T-helper 17 cell (primary cell): ENCODE measurements at places on chromosomes 3 and 15. TPM values are rescaled to one million over a fixed set of nuclear protein-coding genes. Genes with fewer than 3 reads are reported as not detected.

DNA sequence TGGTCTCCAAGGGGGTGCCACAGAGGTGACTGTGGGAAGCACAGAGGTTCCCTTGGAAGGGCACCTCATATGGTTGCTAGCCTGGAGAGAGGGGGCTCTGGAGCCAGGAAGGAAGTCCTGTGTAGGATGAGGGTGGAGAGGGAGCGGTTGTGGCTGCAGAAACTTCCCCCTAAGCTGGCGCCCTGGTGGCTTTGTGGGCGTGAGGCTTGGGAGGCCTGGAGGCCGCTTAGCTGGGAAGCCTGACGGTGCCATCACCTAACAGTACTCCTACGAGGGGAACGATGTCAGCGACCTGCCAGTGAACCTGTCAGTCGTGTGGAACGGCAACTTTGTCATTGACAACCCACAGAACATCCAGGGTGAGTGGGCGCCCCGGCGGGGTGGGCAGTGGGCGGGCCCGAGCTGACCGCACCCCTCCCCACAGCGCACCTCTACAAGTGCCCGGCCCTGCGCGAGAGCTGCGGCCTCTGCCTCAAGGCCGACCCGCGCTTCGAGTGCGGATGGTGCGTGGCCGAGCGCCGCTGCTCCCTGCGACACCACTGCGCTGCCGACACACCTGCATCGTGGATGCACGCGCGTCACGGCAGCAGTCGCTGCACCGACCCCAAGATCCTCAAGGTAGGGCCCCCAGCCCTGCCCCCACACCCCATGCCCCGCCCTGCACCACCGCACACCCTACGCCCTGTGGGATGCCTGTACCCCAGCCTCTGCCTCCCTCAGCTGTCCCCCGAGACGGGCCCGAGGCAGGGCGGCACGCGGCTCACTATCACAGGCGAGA, 31.0 kb downstream of the PLXNA1 start:
- DNase-seq = no peak

GRCh38 chr3:69490235-69490634, 104.3 kb upstream of the FRMD4B start:
- DNase-seq = no peak

DNA sequence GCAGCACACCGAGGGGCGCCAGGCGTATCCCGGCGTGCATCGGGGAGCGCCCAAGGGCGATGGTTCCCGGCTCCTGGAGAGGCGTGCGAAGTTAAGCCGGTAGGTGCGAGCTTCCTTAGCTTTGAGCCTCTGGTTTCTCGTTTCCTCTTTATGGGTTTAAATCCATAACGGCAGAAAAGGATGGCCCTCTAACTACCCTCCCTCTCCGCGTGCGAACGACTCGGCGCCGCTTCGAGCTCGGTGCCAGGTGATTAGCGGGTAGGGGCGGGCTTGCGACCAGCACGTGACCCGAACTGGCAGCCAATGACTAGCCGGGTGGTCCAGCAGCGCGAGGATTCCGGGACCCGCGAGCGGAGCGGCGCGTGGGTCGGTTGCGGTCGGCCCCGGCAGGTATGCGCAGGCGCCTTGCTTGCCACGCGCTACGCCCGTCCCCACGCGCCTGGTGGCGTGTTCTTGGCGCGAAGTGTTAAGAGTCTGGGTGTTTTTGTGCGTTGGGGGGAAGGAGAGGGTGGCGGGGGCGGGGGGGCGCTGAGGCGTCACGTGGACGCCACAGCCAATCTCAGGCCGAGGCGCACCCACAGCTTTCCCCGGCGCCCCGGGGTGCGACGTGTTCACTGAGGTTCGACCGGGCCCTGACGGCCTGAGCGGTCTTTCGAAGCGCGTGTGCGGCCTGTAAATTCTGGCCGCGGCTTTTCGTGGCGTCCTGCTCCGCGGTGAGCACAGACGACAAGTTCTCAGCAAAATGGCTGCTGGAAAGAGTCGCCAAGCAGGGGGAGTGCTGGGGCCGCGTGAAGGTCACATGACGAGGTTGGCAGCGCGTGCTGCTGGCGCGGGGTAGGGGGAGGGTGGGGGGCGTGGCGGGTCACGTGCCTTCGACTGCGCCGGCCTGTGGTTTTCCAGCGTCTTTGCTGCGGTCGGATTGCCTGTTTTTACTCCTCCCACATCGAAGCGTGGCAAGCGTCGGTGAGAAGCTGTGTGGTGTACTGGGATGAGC, 38.7 kb upstream of the MGA start:
- DNase-seq = peak; percentile 62

- no peak for DNase-seq
Measured at GRCh38 chr3:114241262-114241661, 3.9 kb upstream of the ZNF80 start.

Gene KCNMB3
- 1.0 TPM for total RNA-seq

DNA sequence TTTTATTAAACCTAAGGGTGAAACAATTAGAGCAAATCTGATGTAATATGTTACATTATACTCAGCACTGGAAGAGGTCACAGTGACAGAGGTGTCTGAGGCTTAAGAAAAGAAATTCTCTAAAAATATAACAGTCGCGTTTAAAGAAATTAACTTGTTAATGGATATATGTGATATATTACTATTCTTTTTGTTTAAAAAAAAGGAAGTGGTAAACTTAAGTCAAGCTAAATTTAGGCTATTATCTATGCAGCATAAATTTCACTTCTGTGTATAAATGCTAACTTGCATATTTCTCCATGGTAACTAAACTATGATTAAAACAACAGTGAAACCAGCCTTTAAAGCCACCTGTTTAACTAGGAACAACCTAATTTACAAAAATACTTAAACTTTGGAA, 191.3 kb downstream of the FOXP1 start:
- DNase-seq = no peak

Gene HIGD2B
- total RNA-seq = 0.50 TPM

Gene VEPH1
- total RNA-seq = 0.15 TPM

DNA sequence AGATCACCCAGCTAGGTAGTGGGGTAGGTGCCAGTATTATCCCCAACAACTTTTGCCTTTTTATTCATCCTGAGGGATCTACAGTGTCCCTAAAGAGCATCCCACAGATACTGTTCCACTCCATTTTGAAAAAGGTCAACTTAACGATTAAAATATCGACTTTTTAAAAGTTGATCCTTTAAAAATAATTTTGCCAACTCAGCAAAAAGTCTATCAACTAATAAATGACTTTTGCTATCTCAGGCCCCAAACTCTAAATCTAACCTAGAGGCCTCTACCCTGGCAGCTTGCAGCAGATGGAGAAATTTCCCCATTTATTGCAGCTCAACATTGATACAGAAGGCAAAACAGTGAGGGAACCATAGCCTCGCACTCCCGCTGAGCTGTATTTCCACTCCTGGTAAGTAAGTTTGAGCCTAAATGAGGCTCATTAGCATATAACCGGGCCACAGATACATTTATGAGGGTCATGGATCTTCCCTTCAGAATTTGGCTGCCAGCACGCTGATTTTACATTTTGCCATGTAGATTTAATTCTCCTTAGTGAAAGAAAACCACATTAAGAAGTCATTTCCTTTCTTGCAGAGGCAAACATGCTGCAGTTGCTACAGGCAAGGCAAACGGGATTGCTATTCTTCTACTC, 704.1 kb upstream of the CFAP20DC start:
- DNase-seq = no peak

DNA sequence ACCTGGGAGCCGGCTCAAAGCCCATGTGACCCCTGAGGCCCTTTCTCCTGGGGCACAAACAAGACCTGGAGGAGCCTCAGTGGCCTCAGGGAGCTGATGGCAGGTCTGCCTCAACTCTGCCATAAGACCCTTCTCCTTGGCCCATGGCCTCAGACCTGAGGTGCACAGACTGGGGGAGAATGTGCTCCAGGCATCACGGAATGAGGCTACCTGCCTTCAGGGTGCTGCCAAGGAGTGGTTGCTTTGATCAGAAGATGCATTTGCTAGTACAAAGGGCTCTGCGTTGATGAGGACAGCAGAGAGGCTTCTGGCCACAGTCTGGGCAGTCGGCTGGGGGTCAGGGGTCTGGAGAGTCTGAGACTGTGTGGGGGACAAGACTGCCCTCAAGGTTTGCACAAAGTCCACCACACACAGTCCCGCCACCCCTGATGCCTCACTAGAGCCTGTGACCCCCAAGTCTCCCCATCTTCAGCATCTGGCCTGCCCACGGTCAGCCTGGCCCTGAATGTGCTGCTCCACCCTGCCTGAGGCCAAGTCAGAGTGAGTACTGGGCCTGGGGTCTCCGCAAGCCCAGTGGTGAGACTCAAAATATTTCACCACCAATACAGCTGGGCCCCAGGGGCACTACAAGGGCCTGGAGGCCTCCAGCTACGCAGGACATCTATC, 26.6 kb downstream of the ALDH1L1 start:
- DNase-seq = no peak

Gene PRR23B
- not detected for total RNA-seq

Gene C15orf62
- 1.2 TPM for total RNA-seq

- DNase-seq = no peak
Measured at GRCh38 chr3:107441617-107442016, 64.4 kb downstream of the CCDC54 start.
